Lower leg skin (tissue), 4 donors: ENCODE measurements at places on chromosomes 3 and 15. TPM values are rescaled to one million over a fixed set of nuclear protein-coding genes. Genes with fewer than 3 reads are reported as not detected.

- no peak for DNase-seq
Observed at GRCh38 chr3:60973321-60973720, 277.9 kb downstream of the FHIT start.

- no peak for DNase-seq
Observed at GRCh38 chr3:194575484-194576210, 57.6 kb downstream of the TMEM44 start.

DNA sequence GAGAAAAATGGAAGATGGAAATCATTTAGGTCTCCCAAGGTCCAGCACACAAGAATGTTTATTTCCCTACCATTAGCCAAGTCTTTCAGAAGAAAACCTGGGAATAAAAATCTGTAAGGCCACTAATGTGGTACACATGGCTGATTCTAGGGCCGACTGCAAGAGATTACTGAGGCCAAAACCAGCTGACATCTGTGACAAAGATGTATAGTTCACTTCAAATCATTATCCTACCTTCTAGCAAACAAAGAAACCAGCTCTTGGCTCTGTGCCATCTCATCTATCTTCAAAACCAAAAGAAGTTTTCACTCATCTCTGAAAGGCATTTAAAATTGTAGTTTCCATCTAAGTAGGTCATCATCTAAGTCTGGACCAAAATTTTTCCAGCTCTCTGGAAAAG lies 43.9 kb downstream of the ERC2 start:
- no peak for DNase-seq

DNA sequence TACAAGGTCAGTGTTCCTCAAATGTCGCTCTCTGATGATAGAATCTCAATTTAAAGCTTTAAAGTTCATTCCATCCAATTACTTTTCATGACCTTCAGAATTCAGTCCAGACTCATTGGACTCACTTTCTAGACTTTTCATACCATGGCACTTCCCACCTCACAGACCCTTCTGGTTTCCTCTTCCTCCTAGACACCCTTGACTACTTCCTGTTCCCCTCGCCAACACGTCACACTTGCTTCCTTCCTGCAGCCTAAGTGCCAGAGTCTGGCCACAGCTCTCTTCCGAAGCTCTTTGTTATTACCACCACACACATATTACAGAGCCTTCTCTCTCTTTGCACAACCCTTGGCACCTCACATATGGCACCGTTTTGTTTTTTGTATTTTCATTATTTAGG lies 59.1 kb upstream of the UMPS start:
- no peak for DNase-seq

Gene GP9
- total RNA-seq = not detected
